Naive thymus-derived CD8-positive, alpha-beta T cell (primary cell): ENCODE measurements at places on chromosomes 1 and 21.

DNA sequence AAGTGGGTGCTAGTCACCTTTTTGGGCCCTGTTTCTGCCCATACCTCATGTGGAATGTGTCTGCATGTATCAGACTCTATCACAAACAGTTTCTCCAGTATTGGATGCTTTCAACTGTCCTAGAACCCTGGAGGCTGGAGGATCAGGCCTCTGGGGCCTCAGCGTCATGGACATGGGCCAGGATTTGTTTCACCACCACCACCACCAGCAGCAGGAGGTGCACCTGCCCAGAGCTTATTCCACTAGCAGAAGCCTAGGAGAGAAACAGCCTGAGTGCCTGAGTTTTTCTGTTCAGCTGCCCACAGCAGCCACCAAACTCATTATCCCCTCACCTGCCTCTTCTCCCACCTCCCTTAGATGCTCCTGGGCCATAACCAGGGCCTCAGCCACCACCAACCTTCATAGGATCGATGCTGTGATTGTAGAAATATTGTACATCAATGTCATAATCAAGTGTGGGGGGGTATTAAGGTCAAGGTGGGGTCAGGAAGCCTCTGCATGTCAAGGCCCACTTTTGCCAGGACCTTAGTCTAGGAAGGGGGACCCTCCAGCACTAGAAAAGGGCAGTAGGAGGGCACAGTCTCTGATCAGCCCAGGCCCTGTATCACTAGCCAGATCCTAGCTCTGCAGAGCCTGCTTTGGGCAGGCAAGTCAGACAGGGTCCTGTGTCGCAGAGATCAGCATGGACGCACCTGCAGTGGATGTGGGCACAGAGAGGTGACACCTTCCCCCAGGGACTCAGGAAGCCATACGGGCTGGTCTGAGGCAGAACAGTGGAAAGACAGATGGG lies 9.3 kb downstream of the DMAP1 start:
- DNase-seq = peak; percentile 63
- peak overlapping the region; percentile 40 for H3K27ac ChIP-seq
- peak overlapping the region; percentile 8 for H3K4me3 ChIP-seq
- H3K27me3 ChIP-seq = no peaks in the 10 kb centered on the region
- peaks cover 21% of the 10 kb centered on the region for H3K4me1 ChIP-seq

- H3K4me1 ChIP-seq = no peaks in the 10 kb centered on the region
- H3K27ac ChIP-seq = no peak overlapping the region
- DNase-seq = no peak
- no peak overlapping the region for H3K4me3 ChIP-seq
- H3K36me3 ChIP-seq = no peaks in the 10 kb centered on the region
Measured at GRCh38 chr1:28097100-28097472, 8.7 kb upstream of the EYA3 start.

DNA sequence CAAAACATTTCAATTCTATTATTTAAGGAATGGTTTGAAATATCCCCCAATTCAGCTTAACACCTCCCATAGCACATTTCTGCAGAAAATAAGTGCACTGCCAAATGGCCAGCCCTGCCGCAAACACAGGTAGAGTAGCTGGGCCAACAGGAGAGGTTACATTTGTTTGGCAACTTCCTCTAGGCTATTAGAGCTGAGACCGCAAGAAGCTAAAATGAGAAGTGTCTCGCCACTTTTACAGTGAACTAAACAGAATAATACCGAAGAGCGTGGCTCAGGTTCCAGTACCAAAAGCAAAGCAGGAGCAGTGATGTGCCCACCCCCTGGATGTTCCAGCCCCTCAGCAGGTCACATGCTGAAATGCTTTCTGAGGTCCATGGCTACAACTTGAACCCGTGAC lies 154.5 kb upstream of the PKN2 start:
- no peak overlapping the region for H3K4me3 ChIP-seq
- no peaks in the 10 kb centered on the region for H3K36me3 ChIP-seq
- peaks cover 7% of the 10 kb centered on the region for H3K27me3 ChIP-seq
- DNase-seq = no peak
- no peak overlapping the region for H3K27ac ChIP-seq
- H3K4me1 ChIP-seq = no peaks in the 10 kb centered on the region

GRCh38 chr1:145897969-145898368 lies 11.9 kb downstream of the ITGA10 start:
- no peak overlapping the region for H3K4me3 ChIP-seq
- peaks cover 13% of the 10 kb centered on the region for H3K36me3 ChIP-seq
- H3K27ac ChIP-seq = no peak overlapping the region

- peaks cover 31% of the 10 kb centered on the region for H3K27me3 ChIP-seq
- no peaks in the 10 kb centered on the region for H3K36me3 ChIP-seq
- H3K4me3 ChIP-seq = no peak overlapping the region
Measured at GRCh38 chr1:38448893-38449292, 402.3 kb upstream of the POU3F1 start.

DNA sequence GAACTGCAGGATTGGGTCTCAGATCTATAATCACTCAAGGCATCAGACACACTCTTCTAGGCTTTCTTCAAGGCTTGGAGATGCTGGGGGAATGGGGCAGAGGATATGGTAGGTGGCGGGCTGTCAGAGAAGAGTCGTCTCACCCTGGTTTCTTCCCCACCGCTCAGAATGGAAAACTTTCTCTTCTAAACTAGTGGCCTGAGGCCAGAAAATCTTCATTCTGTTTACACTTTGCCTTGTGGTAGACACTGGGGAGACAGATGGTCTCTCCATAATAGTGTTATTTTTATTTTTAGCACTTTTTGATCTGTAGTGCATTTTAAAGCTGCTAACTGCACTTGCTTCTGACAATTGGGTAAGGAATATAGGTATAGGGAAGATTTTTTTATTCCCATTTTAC lies 2.6 kb downstream of the PRELP start:
- no peaks in the 10 kb centered on the region for H3K36me3 ChIP-seq
- no peak for DNase-seq
- H3K27ac ChIP-seq = no peak overlapping the region

GRCh38 chr21:25626757-25627156 lies 12.3 kb upstream of the JAM2 start:
- H3K27me3 ChIP-seq = peaks cover 1% of the 10 kb centered on the region
- no peaks in the 10 kb centered on the region for H3K4me1 ChIP-seq
- H3K36me3 ChIP-seq = no peaks in the 10 kb centered on the region

DNA sequence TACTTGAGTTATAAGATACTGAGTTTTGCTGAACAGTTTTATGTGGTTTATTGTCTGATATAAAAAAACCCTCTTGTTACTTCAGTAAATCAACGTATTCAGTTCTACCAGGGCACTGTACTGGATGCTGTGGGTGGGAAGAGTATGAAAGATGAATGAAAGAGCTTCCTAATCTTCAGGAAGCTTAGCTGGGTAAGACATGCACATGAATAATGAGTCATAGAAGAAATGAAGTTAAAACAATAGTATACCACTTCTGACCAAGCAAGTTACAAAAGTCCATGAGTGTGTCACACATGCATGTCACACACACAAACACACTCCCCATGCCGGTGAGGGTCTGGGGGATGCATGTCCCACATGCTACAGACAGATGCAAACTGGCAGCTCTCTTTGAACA lies 105.9 kb downstream of the SIPA1L2 start:
- H3K4me1 ChIP-seq = peaks cover 6% of the 10 kb centered on the region
- no peak overlapping the region for H3K27ac ChIP-seq
- no peak for DNase-seq
- no peak overlapping the region for H3K4me3 ChIP-seq
- peaks cover 4% of the 10 kb centered on the region for H3K27me3 ChIP-seq

- H3K4me1 ChIP-seq = peaks cover 32% of the 10 kb centered on the region
- H3K27ac ChIP-seq = no peak overlapping the region
- no peak overlapping the region for H3K4me3 ChIP-seq
- no peak for DNase-seq
- H3K27me3 ChIP-seq = no peaks in the 10 kb centered on the region
Measured at GRCh38 chr1:231213831-231214573, 27.0 kb upstream of the GNPAT start.

GRCh38 chr1:98112626-98113025 lies 191.8 kb upstream of the DPYD start:
- no peak overlapping the region for H3K4me3 ChIP-seq
- H3K27ac ChIP-seq = no peak overlapping the region
- no peak for DNase-seq
- H3K27me3 ChIP-seq = no peaks in the 10 kb centered on the region
- no peaks in the 10 kb centered on the region for H3K36me3 ChIP-seq
- no peaks in the 10 kb centered on the region for H3K4me1 ChIP-seq

- H3K4me3 ChIP-seq = no peak overlapping the region
- peaks cover 33% of the 10 kb centered on the region for H3K27me3 ChIP-seq
- no peaks in the 10 kb centered on the region for H3K36me3 ChIP-seq
Measured at GRCh38 chr1:209051570-209051969, 531.9 kb upstream of the CAMK1G start.

GRCh38 chr1:12316331-12316730 lies 86.5 kb downstream of the VPS13D start:
- H3K4me1 ChIP-seq = peaks cover 5% of the 10 kb centered on the region
- peaks cover 84% of the 10 kb centered on the region for H3K36me3 ChIP-seq
- H3K27ac ChIP-seq = no peak overlapping the region
- DNase-seq = no peak
- no peak overlapping the region for H3K4me3 ChIP-seq

DNA sequence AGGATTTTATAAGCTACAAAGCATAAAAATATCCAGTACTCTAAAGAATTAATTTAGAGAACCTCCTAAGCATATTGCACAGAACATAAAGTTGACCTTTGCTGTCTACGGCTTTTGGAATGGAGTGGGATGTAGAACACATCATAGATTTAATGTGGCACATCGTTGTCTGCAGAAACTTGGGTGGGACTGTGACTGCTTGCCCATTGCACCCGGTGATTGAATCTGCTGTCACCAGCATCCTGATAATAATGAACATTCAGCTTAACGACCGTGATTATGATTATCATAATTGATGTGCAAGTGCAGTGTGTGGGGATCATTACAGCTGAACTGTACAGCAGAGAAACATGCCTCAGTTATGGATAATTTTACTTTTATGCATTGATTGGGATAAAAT lies 181.9 kb downstream of the SPATA17 start:
- H3K4me1 ChIP-seq = no peaks in the 10 kb centered on the region
- DNase-seq = no peak
- no peak overlapping the region for H3K4me3 ChIP-seq
- no peak overlapping the region for H3K27ac ChIP-seq
- no peaks in the 10 kb centered on the region for H3K27me3 ChIP-seq
- no peaks in the 10 kb centered on the region for H3K36me3 ChIP-seq

DNA sequence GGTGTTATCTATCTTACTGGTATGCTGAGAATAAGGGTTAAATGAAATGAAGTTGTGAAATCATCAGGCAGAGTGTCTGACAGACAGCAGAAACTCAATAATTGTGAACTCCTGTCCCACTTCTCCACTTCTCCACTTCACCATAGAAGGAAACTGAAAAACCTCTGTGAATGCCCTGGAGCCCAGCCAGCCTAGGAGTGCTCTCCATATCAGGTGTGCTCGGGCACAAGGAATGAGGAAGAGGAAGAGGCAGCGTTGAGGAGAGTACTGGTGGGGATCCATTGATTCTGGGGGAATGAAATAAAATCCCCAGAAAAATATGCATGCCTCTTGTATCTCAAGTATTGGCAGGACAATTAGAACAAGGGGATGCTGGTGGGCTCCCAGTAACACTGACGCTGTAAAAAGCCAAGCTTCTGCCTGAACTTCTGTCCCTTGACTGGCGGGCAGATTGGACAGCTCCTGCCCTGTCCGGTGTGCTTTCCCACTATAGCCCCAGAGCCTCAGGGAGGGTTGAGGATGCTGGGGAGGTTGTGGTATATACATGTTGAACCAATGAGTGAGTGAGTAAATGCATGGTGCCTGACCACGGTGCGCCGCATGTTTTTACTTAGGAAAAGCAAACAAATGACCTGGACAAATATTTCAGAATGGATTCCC lies 47.7 kb downstream of the NMNAT2 start:
- H3K4me3 ChIP-seq = no peak overlapping the region
- no peak overlapping the region for H3K27ac ChIP-seq
- H3K4me1 ChIP-seq = no peaks in the 10 kb centered on the region
- H3K36me3 ChIP-seq = no peaks in the 10 kb centered on the region
- H3K27me3 ChIP-seq = peaks cover 9% of the 10 kb centered on the region

GRCh38 chr1:32998997-32999396 lies 34.4 kb upstream of the RNF19B start:
- no peaks in the 10 kb centered on the region for H3K27me3 ChIP-seq
- peaks cover 22% of the 10 kb centered on the region for H3K4me1 ChIP-seq
- H3K27ac ChIP-seq = no peak overlapping the region
- H3K36me3 ChIP-seq = no peaks in the 10 kb centered on the region

DNA sequence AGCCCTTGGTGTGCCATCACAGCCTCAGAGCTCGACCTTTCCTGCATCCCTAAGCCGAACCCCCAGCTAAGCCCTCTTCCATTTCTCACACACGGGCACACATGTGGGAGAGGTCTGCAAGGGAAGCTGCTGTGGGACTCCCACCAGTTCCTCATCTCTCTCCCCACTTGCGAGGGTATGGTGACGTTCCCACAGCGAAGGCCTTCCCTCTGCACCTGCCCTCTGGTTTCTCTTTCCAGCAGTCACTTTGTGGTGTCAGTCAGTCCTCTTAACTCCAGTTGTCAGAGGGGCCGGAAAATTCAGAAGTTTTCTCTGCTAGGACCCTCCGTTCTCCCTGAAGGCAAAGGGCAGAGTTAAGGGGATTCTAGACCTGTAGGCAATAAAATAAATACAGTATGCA lies 5.5 kb upstream of the STK40 start:
- H3K27me3 ChIP-seq = no peaks in the 10 kb centered on the region
- H3K4me1 ChIP-seq = peaks cover 12% of the 10 kb centered on the region
- peak overlapping the region; percentile 63 for H3K27ac ChIP-seq
- DNase-seq = no peak
- H3K36me3 ChIP-seq = peaks cover 53% of the 10 kb centered on the region

GRCh38 chr1:54811066-54811465 lies 9.9 kb upstream of the TTC22 start:
- no peak overlapping the region for H3K4me3 ChIP-seq
- H3K27me3 ChIP-seq = no peaks in the 10 kb centered on the region
- H3K36me3 ChIP-seq = no peaks in the 10 kb centered on the region
- no peaks in the 10 kb centered on the region for H3K4me1 ChIP-seq
- H3K27ac ChIP-seq = no peak overlapping the region
- no peak for DNase-seq

DNA sequence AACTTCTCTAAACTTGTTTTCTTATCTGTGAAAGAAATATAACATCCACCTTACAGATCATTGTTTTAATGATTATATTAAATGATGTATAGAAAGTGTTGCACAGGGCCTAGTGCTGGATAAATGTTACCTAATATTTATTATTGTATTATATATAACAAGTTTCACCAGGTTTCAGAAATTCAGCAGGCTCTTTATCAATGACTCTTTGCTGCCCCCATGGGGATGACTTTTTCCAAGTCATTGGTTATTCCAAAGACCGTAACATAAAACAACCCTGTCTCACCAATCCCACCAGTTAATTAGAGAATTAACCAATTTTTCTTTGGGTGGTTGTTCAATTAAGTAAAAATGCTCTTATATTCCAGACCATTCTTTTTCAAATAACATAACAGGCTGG lies 7.3 kb upstream of the DEDD start:
- no peaks in the 10 kb centered on the region for H3K36me3 ChIP-seq
- H3K27ac ChIP-seq = no peak overlapping the region
- H3K27me3 ChIP-seq = no peaks in the 10 kb centered on the region
